Upper lobe of right lung (tissue), 1 donor: ENCODE measurements at places on chromosomes 12 and 14. TPM values are rescaled to one million over a fixed set of nuclear protein-coding genes. Genes with fewer than 3 reads are reported as not detected.

DNA sequence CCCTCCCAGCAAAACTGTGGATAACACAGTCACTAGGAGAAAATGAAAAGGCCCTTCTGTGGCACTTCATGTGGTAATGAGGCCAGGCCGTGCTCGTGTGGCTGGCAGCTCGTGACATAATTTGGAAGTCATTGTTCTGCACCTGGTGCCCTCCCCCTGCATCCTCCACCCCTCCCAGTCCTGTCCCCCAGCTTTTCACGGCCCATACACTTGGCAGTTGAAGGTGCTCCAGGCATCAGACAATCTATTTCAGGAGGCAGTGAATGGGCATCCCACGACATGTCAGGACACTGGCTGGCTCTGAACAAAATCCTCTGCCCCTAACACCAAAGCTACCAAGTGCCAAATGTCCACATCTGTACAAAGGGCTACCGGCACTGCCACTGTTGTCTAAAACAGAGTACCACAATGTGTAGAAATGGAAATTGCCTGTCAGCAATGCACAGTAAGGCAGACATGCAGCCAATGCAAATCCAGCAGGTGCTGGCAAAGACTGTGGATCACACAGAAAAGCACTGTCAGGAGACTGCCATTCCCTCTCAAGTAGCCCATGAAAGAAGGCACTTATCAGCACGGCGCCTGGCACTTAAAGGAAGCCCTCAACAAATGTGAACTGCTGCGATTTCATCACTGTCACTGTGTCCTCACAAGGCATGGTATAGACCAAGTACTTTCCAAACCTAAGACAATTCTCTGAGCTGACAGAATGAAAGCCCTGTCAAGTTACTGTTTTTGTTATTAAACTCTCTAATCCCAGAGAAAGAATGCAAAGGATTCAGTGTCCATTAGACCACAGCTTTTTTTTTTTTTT, 39.1 kb downstream of the CORO1C start:
- DNase-seq: no peak

GRCh38 chr14:100546051-100546443, 41.2 kb downstream of the BEGAIN start:
- DNase-seq: peak; percentile 76

PIWIL1 gene
- not detected for total RNA-seq

DNA sequence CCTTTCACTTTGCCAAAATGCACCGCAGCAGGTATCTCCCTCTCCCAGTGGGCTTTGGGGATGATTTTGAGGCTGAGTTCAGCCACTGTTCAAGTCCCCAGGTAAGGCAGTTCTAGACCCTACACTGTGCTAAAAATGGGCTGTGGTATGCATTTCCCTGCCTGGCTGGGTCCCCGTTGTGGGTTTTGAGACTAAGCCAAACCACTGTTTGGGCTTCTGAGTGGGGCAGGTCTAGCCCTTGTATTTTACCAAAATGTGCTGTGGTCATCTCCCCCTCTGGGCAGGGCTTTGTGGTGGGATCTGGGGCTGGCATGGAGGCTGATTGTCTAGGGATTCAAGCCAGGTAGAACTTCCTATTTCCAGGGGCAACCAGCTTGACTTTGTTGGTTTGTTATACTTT, 13.6 kb upstream of the OR4Q3 start:
- DNase-seq: no peak

MGP gene
- total RNA-seq: 472 TPM

SOAT2 gene
- not detected for total RNA-seq

GRCh38 chr14:53824061-53824460, 132.6 kb downstream of the BMP4 start:
- DNase-seq: no peak
